A549 (cell line): ENCODE measurements at places on chromosomes 4 and X.
A peak's percentile ranks its signal among the peaks of the same experiment; 100 is the strongest.

GRCh38 chr4:177455561-177455970 lies 13.3 kb upstream of the AGA start:
- DNase-seq: no peak

GRCh38 chrX:72307646-72308051 lies 1.9 kb upstream of the CITED1 start:
- DNase-seq: no peak

- DNase-seq: no peak
Measured at GRCh38 chr4:122293374-122294365, 85.1 kb upstream of the ADAD1 start.

DNA sequence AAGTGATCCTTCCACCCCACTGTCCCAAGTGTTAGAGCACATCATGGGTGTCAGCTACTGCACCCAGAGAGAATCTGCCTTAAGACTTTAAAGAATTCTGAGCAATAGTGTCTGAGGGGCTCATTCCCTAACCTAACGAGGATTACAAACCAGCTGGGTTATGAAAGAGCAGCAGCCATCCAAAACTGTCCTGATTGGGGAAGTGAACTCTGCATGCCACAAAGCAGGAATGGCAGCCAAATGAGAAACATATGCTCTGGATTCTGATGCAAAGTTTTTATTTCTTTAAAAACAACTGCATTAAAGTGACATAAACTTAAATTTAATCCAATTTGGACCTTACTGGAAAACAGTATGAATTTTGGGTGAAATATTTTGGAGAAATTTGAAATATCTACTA lies 103.2 kb downstream of the ANXA3 start:
- no peak for DNase-seq

DNA sequence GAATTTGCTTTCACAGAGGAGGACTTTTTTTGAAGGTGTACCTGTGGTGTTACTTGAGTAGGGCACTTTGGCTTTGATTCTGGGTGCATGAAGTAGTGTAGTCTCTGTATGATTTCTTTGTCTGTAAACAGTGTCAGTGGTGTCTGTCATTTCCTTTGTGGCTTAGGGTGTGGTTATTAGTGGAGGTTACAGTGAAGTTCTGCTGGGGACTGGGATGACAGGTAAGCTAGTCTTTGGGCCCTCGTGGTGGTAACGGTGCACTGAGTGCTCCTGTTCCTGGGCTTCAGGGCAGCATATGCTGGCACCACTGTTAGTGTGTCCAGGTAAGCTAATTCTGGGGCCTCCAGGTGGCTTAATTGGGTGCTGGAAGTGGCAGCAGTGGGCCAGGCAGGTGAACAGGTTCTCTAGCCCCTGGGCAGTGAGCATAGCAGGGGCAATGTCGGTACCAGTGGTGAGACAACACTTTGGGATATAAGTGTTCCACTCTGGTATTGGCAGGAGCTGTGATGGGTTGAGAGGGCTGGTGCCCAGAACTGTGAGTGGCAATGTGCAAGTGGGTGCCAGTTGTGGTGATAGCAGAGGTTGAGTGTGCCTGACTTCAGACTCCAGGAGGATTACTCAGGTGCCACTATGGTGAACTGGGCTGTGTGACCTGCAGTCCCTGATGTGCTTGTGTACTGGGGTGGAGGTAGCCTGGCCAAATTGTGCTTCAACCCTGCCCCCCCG lies 26.0 kb upstream of the VSIG1 start:
- DNase-seq: no peak

DNA sequence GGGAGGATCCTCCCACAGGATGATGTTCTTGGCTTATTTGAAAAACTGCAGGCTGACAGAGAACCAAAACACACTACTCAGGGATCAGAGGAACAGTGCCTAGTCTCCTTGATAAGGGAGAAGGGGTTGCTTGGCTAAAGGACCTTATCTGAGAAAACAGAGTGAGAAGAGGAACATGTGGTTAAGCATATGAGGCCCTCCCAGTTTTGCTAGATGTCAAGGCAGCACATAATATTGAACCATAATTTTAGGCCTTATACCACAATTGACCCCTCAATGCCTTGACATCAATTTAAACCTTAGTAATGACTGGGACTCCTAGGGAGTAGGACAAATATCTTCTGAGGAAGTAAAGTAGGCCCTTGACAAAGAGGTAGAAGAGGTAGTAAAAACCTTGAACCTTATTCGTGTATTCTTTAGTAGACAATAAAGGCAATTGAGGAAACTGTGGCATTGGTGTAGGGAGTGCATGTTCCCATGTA lies 79.3 kb downstream of the TEX13C start:
- DNase-seq: no peak

DNA sequence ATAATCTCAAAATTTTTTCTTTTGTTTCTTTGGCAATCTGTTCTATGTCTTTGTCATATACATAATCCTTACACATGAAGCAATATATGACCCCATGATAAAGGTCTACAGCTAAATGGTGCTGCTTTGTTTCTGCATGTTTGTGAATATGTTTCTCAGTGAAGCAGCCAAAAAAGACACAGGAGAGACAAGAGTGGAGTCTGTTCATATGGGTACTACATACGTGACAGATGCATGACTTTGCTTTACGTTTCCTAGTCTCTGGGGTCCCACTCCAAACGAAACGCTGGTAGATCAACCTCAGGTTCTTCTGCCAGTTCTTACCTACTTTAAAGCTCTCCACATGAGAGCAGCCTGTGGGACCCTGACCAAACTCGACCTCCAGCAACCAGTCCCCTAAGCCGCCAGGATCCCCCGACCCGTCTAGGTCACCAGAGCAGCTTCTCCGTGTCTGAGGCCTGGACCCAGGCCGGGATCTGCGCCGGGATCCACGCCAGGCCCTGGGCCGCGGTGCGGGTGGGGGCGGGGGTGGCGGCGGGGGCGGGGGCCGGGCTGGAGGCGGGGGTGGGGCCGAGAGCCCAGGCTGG lies 1.5 kb downstream of the USP51 start:
- DNase-seq: no peak

GRCh38 chr4:7297374-7297773 lies 105.0 kb downstream of the SORCS2 start:
- no peak for DNase-seq

DNA sequence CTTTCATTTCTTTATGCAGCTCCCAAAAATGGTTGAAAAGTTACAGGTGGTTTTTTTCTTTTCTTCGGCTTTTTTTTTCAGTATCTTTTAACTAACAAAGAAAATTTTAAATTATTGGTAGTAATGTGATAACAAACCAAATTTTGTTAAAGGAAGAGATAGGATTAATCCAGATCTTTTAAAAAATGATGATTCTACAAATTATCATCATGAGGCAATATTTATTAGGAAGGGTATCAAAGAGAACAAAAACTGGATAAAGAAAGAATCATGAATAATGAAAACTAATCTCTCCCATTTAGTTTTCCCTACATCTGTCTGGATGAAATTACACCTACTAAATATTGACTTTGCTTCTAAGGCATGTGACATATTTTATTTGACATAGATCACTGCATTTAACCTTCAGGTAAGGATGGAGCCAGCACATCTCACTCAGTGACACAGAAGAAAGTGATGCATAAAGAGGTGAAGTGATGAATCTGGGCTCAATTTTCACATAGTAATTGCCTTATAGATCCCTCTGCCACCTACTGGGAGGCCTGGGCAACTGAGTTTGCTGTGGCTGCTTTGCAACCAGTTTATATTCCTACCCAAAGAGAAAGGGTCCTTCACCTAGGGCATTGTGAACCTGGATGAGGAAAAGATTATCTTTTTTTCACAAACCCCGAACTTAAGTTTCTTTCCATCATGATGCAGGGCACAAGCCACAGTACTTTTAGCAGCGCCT lies 155.6 kb downstream of the HNRNPD start:
- no peak for DNase-seq

- DNase-seq: no peak
Measured at GRCh38 chr4:157271166-157271869, 50.8 kb downstream of the GRIA2 start.

GRCh38 chr4:15674926-15675325 lies 6.7 kb upstream of the FAM200B start:
- no peak for DNase-seq

- no peak for DNase-seq
Measured at GRCh38 chr4:98605216-98605615, 53.2 kb downstream of the TSPAN5 start.

- no peak for DNase-seq
Measured at GRCh38 chr4:137300776-137301175, 231.5 kb downstream of the PCDH18 start.

DNA sequence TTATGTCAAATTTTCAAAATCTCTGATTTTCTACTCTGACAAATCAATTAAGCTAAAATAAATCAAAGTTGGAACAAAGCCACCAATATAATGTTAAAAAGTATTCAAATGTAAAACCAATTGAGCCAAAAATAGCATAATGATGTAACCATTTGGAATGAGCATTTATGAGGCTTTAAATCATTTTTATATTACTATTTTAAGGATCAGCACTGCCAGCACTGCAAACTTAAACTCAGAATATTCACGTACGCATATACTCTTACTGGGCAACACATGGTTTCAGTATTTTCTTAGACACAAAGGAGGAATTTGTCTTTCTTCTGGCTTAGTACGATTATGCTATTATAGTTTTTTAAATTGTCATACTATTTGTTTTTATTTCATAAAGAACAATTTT lies 52.2 kb downstream of the AFAP1 start:
- DNase-seq: no peak

DNA sequence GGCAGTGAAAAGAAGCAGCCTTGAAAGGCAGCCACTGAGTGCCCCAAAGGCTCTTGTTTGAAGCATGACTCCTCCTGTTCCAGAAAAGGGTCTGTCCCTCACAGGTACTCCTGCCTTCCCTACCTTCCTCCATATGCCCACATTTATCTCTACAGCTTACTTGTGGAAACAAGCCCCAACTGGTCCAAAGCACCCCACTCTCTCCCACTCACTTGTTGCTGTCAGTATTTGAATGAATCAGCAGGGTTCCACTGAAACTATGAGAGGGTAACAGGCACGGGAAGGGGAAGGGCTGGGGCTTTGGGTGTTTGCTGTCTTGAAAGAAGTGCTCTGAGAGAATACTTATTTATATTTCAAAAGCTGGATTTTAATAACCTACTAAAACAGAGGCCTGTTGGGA lies 34.9 kb downstream of the GPR143 start:
- no peak for DNase-seq

DNA sequence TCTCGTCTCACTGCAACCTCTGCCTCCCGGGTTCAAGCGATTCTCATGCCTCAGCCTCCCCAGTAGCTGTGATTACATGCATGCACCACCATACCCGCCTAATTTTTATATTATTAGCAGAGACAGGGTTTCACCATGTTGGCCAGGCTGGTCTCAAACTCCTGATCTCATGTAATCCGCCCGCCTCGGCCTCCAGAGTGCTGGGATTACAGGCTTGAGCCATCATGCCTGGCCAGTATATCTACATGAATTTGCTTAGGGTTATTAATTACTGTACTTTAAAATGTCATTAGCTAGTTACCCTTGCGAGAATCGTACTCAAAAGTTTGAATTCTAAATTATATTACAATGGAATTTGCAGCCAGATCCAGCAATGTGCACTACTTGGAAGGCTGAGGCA lies 8.9 kb downstream of the CPEB2 start:
- DNase-seq: no peak

GRCh38 chr4:93828332-93828994 lies at the start of gene ATOH1:
TSS of gene ATOH1 (plus strand) at chr4:93828753. CDS start at chr4:93828927, 174 bp downstream.
- peak; percentile 18 for DNase-seq

DNA sequence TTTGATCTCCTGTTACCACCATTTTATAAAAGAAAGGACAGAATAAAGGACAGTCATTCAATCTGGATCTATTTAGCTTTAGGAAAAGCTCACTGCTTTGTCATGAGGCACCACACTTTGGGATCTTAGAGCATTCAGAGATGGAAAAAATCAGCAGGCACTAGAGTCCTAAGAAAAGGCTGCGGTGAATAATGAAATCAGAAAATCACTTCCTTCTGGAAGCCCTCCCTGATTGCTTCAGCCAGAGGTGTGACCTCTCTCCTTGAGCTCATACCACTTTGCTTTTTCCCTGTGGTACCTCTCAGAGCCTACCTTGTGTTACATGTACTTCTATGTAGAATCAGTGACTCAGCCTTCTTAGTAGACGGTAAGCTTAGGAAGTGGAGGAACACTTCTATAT lies 8.7 kb upstream of the TRPC5OS start:
- no peak for DNase-seq

DNA sequence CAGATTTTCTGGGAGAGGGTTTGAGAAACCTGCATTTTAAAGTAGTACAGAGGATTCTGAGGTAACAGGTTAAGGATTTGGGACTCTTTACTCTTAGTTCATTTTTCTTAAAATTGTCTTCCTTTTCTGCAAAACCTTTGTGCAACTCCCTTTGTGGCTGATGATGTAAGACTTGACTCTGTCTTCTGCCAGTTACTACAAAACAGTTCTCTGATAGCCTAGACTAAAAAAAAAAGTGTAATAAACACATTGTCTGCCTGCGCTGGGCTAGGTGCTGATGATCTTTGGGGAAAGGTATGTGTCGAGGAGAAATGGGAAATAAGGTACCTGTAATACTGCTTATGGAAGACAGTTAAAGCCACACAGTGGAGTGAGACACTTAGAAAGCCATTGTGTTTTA lies 28.7 kb downstream of the IL13RA1 start:
- no peak for DNase-seq

- no peak for DNase-seq
Measured at GRCh38 chr4:127685292-127685691, 44.9 kb upstream of the SLC25A31 start.

DNA sequence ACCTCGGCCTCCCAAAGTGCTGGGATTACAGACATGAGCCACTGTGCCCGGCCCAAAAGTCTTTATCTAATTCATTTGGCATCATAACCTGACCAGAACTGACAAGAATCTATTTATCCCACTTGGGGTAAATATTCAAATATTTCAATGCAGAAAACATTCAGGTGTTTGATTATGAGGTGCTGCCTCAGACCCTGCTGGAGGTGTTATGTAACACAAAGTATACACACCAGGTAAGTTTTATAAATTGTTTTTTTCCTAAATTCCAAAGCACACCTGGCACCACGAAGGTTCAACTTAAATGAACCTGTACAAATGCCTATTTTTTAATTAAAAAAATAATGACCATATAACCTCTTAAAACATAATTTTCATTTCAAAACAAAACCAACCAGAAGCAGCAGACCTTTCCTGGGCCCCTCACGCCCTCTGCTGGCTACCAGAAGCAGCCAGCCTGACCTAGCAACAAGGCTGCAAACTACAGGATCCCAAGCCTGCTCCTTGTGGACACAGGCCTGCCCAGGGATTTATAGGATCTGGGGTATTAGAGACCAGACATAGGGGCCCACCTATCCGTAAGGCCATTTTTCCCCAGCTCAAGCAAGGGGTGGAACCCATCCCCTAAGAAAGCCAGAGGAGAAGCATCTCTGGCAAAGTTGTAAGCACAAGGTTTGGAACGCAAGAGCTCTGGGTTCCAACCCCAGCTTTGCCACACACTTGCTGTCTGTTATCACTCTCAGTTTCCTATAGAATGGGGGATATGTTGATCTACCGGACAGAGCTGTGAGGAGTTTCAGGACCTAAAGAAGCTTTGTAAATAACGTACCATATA lies 11.7 kb downstream of the OTUD5 start:
- DNase-seq: peak; percentile 61

- DNase-seq: no peak
Measured at GRCh38 chr4:113012786-113013185, 36.7 kb upstream of the ANK2 start.

- DNase-seq: no peak
Measured at GRCh38 chr4:112153211-112153791, 8.0 kb downstream of the FAM241A start.
